ENCODE measurements at places on chromosomes 7 and 10.

DNA sequence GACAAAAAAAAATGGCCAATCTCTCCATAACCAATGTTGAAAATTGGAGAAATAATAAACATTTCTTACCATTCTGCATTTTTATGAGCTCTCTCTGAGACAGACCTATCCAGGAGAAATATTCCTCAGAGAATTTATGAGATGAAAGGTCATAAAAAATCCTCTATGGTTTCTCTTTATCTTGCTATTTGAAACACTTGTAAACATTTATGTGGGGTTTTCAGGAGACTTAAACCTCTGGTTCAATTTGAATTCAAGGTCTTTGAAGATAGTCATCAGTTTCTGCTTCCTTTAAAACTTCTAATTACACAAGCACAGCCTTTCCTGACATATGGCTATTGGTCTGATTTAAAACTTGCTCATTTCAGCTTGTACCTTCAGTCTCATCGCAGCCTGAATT is 78.5 kb upstream of the APBB1IP start:
- DNase-seq = no peak

DNA sequence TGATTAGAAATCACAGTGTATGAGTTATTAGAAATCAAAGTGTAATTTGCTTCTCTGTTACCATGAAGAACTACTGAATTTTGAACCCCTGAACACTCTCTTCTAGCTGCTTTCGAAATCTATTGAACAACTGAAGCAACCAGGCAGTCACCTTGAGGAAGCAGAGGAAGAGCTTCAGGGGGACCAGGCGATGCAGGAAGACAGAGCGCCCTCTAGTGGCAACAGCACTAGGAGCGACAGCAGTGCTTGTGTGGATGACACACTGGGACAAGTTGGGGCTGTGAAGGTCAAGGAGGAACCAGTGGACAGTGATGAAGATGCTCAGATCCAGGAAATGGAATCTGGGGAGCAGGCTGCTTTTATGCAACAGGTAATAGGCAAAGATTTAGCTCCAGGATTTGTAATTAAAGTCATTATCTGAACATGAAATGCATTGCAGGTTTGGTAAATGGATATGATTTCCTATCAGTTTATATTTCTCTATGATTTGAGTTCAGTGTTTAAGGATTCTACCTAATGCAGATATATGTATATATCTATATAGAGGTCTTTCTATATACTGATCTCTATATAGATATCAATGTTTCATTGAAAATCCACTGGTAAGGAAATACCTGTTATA is 170.7 kb downstream of the HDAC9 start:
- peak; percentile 28 for DNase-seq

- DNase-seq = no peak
Observed at GRCh38 chr10:18087355-18087754, 52.9 kb upstream of the CACNB2 start.

DNA sequence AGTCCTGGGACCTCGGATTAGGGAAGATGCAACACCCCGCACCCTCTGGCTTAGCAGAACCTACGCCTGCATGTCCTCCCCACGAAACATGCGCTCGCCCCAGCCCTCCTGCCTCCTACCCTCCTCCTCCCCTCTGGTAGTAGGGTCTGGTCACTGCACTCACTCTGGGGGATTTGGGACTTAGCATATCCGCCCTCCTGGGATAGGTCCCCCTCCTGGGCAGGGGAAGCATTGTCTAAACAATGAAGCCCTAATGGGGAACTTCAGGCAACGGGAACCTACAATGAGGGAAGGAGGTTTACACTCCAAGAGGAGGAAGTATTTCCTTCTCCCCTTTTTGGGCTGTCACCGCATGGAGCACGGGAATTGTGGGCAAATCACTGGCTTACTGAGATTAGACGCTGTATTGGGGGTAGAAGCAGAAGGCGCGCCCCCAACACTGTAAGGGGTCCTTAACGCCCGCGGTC is 892 bp downstream of the CRHR2 start:
- DNase-seq = no peak

DNA sequence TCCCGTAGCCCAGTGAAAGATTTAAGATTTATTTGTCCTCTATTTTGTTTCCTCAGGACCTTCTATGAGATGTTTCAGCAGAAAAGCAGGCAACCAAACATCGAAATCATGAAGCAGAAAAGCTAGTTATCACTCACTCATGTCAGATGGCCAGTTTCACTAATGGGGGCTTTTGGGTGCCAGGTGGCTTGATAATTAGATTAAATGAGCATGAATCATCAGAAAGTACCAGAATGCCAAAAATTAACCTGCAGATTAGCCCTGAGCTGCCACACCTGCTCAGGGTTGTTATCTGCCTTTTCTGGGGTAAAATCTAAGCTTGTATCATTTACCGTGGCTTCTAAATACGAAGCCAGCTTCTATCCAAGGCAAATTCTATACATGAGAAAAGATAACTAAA is 1017.5 kb downstream of the XPNPEP1 start:
- no peak for DNase-seq

- DNase-seq = no peak
Observed at GRCh38 chr7:45975367-45975766, 54.3 kb upstream of the IGFBP3 start.

- no peak for DNase-seq
Observed at GRCh38 chr10:58952747-58953466, 223.5 kb upstream of the PHYHIPL start.

DNA sequence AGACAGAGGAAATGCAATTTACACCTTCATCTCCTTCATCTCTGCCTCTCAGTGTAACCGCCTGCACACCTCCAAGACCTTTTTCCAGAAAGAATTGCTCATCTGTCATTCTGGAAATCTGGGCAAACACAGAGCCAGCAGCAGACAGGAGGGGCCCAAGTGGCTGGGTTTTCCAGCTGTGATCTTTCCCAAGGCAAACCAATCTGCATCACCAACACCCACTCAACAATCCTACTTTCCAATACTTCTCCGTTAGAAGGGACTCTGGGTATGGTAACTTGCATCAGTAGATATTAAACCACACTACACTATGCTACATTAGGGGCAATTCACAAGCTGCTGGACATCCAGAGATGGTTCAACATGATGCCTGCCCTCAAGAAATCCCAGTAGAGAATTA is 781.8 kb upstream of the AUTS2 start:
- DNase-seq = no peak

GRCh38 chr10:82908096-82908495 is 1033.1 kb downstream of the NRG3 start:
- no peak for DNase-seq

- DNase-seq = no peak
Observed at GRCh38 chr7:3959364-3959763, 658.3 kb downstream of the SDK1 start.

DNA sequence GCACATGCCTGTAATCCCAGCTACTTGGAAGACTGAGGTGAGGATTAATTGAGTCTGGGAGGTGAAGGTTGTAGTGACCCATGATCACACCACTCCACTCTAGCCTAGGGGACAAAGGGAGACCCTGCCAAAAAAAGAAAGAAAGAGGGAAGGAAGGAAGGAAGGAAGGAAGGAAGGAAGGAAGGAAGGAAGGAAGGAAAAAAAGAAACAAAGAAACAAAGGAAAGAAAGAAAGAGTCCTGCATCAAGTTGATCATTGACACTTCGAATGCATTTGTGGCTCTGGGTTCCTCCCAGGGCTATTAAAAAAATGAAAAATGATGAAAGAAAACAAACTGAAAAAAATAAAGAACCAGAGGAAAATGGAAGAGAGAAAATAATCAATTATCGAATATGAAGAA is 3.9 kb upstream of the PRRT4 start:
- DNase-seq = no peak

DNA sequence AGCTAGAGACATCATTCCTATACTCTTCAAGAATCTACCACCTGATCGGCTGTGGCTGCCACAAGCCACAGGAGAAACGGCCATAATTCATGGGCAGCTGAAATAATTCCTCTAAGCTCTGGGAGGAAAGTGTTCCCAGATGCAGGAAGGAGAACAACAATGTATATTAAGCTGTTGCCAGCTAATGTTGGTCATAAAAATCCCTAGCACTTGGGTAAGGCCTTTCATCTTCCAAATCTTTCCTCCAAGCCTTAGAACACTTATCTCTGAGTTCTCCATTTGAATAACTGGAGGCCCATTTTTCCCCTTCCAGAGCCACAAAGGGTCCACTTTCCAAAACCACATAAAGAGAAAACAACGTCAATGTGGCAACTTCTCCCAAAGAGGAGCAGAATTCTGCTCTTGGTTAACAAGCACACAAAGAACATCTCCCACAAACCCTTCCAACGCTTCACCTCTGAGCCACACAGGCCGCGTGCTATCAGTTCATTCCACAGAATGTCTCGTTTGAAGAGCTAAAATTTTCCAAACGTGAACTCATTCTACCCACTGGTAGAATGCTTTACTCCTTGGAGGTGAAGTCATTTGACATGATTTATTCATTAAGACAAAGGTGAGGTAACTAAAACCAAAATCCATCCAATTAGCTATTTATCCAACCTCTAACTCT is 11.2 kb downstream of the KCNMA1 start:
- no peak for DNase-seq

DNA sequence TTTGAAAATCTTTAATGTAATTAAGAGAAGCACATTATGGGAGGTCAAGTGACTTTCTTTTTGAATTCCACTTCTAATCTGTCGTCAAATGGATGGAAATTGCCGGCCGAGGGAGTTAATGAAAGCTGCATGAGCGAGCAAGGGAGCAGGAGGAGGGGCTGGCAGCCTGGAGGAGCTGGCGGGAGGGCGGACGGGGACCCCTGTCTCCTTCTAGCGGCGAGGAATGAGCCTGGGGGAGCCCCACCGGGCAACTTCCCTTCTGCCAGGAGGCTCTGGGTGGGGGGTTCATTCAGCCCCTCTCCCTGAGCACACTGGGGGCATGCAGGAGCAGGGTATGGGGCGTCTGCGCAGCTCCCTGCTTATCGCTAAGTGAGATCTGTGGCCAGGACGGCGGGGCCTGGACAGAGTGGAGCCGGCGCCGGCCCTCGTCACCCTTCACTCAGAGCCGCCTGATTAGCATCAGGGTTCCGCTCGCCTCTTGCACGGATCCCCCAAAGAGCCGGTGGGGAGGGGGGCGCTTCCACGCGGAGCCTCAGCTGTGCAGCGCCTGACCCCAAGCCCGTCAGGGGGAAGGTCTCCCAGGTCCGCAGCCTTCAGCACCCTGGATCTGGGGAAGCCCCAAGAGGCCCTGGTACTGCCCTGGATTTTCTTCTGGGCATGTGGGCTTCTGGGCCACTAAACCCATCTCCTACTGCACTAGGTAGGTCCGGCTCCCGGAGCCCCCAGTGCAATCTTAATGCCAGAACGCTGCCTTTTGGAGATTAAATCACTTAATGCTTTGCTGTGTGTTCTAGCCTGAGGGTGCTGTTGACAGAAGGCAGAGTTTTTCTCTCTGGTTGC is 680.8 kb downstream of the LRMDA start:
- DNase-seq = no peak

DNA sequence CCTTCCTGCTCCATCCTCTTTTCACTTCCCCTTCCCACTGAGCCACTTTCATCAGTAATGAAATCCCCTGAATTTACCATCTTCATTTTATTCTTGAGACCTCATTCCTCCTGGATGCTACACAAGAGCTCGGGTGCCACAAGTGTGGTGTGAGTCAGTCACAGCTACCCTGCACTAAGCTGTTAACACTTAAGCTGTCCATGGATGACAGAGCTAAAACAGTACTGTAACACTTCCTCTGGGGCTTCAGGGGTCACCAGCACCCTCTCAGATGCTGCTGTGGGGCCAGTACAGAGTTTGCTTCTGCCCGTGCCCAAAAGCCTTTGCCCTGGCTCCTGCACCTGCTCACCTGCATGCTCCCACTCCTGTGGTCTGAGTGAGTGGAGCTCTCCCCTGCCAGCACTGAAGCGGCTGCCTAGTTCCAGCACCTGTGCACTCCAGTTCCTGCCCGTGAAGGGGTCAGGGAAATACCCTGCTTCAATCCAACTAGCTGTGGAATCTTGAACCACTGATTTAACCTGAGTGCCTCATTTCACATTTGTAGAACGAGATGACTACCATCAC is 71.9 kb downstream of the POT1 start:
- no peak for DNase-seq

DNA sequence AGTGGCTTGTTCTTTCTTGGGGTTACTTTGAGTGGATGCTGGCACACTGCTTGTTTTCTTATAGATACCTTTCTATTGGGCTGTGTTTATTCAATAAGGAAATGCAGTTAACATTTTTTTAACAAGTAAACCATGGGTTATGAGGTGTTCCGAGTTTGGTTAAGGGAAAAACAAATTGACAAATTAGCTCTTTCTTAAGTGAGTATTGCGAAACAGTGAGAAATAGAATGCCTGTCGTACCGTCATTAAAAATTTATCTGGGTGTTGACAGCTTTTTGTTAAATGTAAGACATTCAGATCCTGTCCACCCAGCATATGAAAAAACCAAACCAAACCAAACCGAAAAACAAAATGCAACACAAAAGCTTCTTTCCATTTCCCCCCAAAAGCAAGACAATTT is 6.2 kb downstream of the CUX1 start:
- DNase-seq = no peak

- no peak for DNase-seq
Observed at GRCh38 chr7:132641238-132641637, 65.0 kb upstream of the PLXNA4 start.

GRCh38 chr10:97270523-97271154 is 21.8 kb downstream of the ARHGAP19 start:
- DNase-seq = no peak

- peak; percentile 76 for DNase-seq
Observed at GRCh38 chr10:22655312-22655981, 58.9 kb downstream of the PIP4K2A start.

GRCh38 chr10:70459061-70459773 is 17.7 kb upstream of the NODAL start:
- DNase-seq = no peak

- peak; percentile 51 for DNase-seq
Observed at GRCh38 chr10:35563261-35563891, 41.8 kb upstream of the GJD4 start.

DNA sequence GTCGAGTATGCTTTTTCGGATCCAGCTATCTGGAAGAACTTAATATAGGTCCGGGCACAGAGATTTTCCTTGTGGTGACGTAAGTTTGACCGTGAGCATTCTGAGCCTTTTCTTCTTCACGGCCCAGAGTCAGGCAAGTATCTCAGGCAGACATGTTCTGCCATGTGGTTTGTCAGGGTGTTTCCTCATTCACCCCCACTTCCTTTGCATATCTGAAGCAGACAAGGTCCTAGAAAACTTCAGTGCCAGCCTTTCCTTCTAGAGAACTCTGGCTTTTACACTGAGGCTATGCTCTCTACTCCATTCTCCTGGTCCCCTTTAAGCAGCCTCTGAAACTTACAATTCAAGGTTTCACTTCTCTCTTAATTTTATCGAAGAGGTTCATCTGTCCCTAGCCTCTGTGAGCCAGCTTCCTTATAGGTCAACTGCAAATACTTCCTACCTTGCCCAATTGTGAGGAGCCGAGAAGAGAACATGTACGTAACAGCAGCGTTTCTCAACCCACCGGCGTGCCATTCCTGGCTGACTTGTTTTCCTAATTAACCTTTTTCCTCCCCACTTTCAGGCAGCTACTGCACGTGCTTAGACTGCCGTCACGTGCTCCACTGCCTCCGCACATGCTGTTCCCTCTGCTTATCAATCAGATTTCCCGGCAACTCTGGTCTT is 47.3 kb downstream of the CDCA7L start:
- DNase-seq = no peak

- no peak for DNase-seq
Observed at GRCh38 chr7:114217026-114217806, 197.4 kb upstream of the FOXP2 start.

- no peak for DNase-seq
Observed at GRCh38 chr10:71262027-71262426, 49.7 kb downstream of the UNC5B start.
